Umbilical cord (tissue), 2 donors: ENCODE measurements at places on chromosomes 2 and 18.

- DNase-seq, result no peak
Measured at GRCh38 chr2:1676091-1676912, 68.0 kb downstream of the PXDN start.

DNA sequence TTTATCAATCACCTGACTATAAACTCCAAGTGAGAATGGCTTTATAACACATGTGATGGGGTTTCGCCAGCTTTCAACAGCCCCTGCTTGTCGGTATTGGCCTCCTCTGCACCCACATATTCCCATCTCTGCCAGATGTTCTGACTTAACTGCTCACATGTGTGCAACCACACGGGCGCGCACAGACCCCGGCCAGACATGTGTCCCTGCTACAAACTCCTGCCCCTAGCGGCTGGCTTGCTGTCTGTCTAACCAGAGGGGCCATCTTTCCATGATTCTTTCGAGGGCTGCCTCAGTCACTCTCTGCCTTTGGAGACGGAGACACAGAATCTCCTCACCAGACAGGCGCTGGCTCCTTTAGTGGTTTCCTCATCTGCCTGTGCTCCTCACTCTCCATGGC lies 15.3 kb downstream of the STON1 start:
- no peak for DNase-seq

GRCh38 chr2:43448822-43449110 lies 147.1 kb downstream of the THADA start:
- no peak for DNase-seq

DNA sequence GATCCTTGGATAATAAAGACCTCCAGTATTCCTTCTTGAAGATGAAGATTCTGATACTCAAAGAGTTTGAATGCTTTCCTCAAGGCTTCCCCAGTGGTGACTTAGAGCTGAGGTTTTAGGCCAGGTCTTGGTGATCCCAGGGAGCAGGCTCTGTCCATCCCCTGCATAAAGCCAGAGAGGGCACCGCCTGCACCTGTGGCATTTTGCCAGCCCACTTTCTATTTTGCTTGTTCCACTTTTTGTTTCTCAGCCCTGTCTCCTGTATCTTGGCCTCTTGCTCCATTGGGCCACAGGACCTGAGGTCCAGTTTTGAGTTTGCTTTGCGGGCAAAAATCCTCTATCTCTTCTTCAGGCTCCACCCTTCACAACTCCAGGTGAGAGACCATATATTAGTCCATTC lies 6.7 kb upstream of the SCYGR1 start:
- DNase-seq, result no peak

- DNase-seq, result no peak
Measured at GRCh38 chr2:28602751-28603639, 107.1 kb downstream of the PLB1 start.

DNA sequence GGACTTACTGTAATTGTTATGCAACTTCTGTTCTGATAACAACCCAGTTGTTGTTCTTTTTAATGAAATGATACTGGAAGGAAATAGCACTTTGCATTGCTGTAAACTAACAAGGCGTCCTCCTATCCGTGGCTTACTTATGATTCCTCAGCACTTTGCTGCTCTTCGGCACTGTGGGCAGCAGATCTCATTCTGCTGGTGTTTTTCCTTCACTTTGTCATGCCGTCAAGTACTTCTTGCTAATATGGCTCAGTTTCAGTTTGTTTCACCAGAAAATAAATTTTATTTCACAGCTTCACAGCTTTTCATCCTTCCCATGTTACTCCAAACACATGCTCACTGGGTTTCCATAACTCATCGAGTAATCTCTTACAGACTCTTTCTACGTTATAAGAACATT lies 289.3 kb downstream of the MEIS1 start:
- no peak for DNase-seq

GRCh38 chr2:160267692-160268091 lies 67.6 kb upstream of the ITGB6 start:
- DNase-seq, result no peak

DNA sequence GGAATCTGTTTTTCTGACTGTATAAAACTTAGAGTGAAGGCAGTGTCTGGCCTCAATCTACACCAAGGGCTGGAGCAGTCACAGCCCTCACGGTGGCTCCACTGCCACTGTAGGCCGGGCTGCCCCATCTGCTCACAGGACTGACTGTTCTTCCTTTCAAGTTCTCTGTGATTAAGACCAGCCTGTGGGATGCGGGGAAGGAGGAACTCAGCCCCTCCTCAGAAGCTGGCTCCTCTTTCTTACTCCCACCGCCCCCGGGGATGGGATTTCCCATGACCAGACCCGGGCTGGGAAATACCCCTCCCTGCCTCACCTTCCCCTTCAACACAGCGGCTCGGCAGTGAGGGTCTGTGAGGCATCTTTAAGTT lies 106.0 kb downstream of the COPS8 start:
- DNase-seq, result peak; percentile 70

DNA sequence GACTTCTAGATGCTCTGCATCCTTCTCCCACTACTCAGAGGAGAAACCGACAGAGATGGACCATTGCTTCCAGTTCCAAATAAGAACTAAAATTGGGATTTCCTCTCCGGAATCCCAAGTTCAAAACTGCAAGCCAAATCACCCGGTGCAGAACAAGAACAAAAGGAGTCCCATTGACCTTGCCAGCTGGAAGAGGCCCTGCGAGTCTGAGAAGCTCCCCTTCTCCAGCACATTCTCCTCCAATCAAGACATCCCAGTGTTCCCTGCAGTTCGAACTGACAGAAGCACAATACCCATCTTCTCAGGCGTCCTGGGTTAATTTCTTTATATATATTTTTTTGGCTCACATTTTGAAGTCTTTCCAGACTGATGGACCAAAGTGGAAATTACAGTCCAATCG lies 195.3 kb upstream of the MEIS1 start:
- DNase-seq, result no peak

GRCh38 chr2:217326238-217327022 lies 466.6 kb upstream of the TNP1 start:
- DNase-seq, result no peak

DNA sequence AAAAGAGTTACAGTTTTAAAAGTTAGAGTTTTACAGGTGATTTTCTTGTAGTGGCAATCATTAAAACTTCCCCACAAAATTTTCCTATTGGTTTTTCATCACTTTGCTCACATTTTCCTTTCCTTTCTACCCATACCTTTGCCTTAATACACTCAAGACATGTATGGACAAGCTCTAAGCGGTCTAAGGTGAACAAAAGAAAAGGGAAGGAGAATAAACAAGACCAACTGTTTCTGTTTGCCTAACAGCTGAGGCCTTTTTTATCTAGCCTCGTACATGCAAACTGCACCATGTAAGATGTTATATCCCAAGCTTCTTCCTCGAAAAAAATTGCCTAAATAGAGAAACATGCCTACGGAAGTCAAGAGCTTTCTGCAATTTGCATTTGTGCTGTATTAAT lies 33.9 kb upstream of the TBC1D8 start:
- peak; percentile 17 for DNase-seq

DNA sequence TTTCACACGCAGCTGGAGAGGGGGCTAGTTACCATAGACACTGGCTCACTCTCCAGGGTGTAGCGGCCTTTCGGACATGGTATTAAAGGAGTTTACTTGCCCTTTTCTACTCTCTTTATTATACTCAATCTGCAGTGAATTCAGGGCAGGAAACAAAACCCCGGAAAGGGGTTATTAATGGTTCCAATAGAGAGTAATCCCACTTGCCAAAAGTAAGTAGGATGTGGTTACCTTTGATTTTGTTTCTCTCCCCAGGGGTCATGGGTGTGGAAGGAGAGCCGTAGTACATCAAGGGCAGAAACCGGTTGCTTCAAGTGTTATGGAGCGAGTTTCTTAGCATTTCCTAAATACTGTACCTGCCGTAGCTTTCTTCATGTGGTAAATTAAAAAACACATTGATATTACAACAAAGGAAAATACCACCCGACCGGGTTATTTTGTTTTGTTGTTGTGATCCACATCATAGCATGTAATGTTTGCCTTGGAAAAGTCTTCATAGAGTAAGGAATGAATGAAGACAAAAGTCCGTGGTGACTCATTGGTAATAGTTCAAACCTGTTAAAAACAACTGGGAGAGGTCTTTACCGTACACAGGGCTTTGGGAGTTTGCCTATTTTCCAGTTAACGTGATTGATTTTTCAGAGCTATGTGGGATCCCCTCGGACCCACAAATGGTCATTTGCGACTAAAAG lies 71.5 kb downstream of the SLC4A3 start:
- DNase-seq, result no peak

DNA sequence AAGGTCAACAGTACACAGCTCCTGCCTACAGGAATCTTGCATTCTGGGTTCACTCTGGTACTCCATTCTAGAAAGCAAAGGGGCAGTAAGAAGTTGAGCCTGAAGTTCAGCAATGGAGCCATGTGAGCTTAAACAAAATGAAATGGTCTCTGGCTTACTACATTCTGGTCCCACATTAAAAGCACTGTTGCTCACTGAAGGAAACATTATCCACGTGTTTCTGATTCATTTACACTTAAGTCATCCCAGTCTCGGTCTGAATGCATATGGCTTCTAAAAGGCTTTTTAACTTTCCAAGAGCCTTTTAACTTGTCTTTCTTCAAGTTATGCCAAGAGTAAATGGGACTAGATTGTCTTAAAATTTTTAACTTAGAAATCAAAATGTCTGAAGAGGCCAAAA lies 177.8 kb downstream of the LNPK start:
- no peak for DNase-seq

- no peak for DNase-seq
Measured at GRCh38 chr2:45836316-45836715, 184.8 kb downstream of the PRKCE start.

- DNase-seq, result peak; percentile 66
Measured at GRCh38 chr2:120291401-120292311, 39.0 kb downstream of the RALB start.

GRCh38 chr2:190405070-190405469 lies 3.1 kb upstream of the MFSD6 start:
- no peak for DNase-seq

DNA sequence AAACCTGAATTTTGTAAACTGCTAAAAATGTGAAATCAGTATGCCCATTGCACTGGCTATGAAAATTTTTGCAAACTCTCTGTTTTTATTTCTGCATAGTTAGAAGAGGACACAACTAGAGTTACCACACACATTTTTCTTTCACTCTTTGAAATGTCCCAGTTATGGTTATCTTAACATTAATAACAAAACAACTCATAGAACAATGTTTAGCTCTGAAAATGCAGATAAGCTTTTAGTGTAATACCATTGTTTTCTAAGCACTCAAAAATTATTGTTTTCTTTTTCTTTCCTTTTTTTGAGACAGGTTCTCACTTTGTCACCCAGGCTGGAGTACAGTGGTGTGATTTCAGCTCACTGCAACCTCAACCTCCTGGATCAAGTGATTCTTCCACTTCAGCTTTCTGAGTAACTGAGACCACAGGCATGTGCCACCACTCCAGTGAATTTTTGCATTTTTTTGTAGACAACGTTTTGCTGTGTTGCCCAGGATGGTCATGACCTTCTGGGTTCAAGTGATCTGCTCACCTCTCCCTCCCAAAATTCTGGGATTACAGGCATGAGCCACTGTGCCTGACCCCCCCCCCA lies 1204.5 kb upstream of the ZEB2 start:
- no peak for DNase-seq

- DNase-seq, result peak; percentile 80
Measured at GRCh38 chr2:174023591-174024523, 58.7 kb upstream of the SP3 start.

DNA sequence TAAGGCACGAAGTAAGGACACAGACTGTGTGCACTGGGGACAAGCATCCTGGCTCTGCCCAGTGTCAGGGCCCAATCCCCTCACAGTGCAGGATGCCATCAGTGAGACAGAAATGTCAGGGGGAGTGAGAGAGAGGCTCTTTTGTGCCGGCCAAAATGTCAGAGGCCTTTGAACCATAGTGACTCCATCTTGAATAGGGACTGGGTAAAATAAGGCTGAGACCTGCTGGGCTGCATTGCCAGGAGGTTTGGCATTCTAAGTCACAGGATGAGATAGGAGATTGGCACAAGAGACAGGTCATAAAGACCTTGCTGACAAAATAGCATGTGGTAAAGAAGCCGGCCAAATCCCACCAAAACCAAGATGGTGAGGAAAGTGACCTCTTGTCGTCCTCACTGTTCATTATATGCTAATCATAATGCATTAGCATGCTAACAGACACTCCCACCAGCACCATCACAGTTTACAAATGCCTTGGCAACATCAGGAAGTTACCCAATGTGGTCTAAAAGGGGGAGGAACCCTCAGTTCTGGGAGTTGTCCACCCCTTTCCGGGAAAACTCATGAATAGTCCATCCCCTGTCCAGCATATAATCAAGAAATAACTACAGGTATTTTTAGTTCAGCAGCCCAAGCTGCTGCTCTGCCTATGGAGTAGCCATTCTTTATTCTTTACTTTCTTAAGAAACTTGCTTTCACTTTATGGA lies 337.4 kb downstream of the LPIN1 start:
- no peak for DNase-seq

DNA sequence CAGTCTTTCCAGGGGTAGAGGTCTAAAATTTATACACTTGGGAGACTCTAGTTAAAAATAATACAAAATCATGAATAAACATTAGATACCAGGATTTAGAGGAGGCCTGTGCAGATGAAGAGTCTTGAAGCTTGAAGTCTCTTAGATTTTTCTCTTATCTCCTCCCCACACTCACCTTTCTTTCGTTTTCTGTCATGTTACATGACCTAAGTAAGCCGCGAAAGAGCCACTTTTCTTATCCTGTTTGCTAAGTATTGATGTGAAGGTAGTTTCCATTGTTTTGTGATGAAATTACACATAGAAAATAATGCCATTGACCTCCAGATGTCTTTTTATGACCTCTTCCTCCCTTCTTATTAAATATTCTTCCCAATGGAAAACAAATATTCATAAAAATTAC lies 367.8 kb downstream of the LRRTM1 start:
- DNase-seq, result no peak

- DNase-seq, result no peak
Measured at GRCh38 chr2:215138479-215138878, at the start of gene ABCA12. Gene ABCA12 (minus strand): TSS chr2:215138626. CDS start chr2:215138208, 418 bp downstream.

GRCh38 chr2:110708455-110708854 lies 23.9 kb upstream of the ACOXL start:
- no peak for DNase-seq

GRCh38 chr2:145601361-145601925 lies 1081.5 kb upstream of the ZEB2 start:
- no peak for DNase-seq
